Astrocyte of the cerebellum (primary cell): ENCODE measurements at places on chromosomes 5 and 9.

GRCh38 chr5:110050640-110051345 is 361.1 kb downstream of the MAN2A1 start:
- no peak for DNase-seq

GRCh38 chr5:119411361-119412278 is 40.7 kb upstream of the HSD17B4 start:
- DNase-seq, result peak; percentile 70

DNA sequence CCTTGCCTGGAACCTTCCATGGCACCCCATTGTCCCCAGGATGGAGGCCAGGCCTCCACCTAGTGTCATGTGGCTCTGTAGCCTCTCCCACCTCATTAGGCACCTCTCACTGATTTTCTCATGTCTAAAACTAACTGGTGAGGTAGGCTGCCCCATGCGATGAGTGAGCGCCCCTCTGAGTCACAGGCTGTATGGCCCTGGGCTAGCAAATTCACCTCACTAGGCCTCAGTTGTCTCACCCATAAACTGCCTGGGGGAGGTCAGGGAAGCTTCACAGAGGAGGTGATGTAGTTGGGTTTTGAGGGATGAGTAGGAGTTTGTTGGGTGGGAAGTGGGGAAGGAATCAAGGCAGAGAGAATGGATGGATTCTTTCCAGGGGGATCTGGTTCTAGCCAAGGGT is 8.8 kb downstream of the RXRA start:
- no peak for DNase-seq

GRCh38 chr9:79384501-79384900 is 187.3 kb upstream of the TLE4 start:
- DNase-seq, result peak; percentile 42

GRCh38 chr5:72698481-72698880 is 118.0 kb upstream of the TNPO1 start:
- DNase-seq, result no peak

DNA sequence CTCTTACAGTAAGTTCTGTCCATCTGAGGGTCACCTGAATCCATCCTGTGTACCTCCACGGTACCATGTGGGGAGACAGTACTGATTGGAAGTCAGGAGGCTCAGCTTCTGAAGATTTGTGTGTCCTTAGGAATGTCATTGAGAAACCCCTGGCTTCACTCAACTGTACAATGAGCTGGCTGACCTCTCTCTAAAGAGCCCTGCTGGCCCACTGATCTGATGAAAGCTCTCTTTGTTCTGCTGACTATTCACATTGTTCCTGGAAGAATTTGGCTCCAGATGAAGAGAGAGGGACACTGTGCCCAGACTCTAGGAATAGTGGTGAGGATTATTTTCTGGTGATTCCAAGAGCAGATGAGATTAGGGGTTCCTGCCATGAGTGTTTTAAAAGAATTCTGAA is 141.2 kb downstream of the LURAP1L start:
- DNase-seq, result peak; percentile 1

GRCh38 chr9:17810728-17811571 is 232.1 kb downstream of the SH3GL2 start:
- DNase-seq, result peak; percentile 49

DNA sequence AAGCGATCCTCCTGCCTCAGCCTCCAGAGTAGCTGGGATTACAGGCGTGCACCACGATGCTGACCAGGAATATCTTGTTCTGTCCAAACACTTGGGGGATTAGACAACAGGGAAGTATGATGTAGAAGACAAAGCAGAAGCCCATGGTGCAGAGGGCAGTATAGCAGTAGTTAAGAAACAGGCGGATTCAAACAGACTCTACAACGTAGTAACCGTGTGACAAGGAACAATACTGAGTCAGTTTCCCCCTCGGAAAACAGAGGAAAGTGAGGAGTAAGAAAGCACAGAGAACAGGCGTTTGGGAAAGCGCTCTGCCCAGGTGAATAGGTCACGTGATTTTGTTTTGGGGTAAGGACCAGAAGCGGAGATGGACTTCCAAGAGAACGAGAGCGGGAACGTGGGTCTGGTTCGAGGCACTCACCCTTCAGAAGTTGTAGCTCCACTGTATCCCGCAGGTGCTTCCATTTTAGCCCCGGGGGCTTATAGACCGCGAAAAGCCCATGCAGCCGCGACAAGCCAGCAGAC is 306 bp downstream of the TRUB2 start:
- no peak for DNase-seq
